Body of pancreas (tissue), 4 donors: ENCODE measurements at places on chromosomes 12 and 14. TPM values are rescaled to one million over a fixed set of nuclear protein-coding genes. Genes with fewer than 3 reads are reported as not detected.
A peak's percentile ranks its signal among the peaks of the same experiment; 100 is the strongest.

- DNase-seq, result no peak
- no peaks in the 10 kb centered on the region for H3K27me3 ChIP-seq
- peaks cover under 1% of the 10 kb centered on the region for H3K4me1 ChIP-seq
- no peaks in the 10 kb centered on the region for H3K36me3 ChIP-seq
- H3K4me3 ChIP-seq, result no peak overlapping the region
- peak overlapping the region; percentile 5 for H3K27ac ChIP-seq
Observed at GRCh38 chr12:9736936-9737705, 4.2 kb upstream of the CLECL1 start.

DNA sequence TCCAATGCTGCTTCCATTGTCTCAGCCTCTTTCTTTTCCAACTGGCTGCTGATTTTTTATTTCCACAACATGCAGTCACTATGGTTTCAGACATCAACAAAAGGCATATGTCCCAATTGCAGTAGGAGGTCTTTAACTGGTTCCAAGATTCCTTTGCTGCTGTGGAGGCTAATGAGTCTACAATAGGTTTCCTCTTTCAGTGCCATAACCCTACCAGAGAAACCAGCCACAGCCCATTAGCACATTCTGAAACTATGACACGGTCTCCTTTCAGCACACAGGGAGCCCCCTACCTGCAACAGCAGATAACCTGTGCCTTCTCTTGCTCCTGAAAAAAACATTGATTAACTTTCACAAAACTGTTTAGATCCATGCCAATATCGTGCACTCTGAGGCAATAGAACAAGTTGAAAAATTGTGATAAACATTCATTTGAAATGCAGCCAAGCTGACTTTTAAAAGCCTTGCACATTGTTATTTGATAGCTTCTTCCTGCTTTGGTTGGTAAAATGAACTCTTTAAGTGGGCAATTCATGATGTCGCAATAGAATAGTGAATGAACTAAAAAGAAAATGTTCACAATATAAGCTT is 32.4 kb downstream of the PLEKHG7 start:
- DNase-seq, result no peak
- H3K27me3 ChIP-seq, result no peaks in the 10 kb centered on the region
- H3K27ac ChIP-seq, result peak overlapping the region; percentile 19
- H3K4me1 ChIP-seq, result no peaks in the 10 kb centered on the region
- H3K4me3 ChIP-seq, result no peak overlapping the region

DNA sequence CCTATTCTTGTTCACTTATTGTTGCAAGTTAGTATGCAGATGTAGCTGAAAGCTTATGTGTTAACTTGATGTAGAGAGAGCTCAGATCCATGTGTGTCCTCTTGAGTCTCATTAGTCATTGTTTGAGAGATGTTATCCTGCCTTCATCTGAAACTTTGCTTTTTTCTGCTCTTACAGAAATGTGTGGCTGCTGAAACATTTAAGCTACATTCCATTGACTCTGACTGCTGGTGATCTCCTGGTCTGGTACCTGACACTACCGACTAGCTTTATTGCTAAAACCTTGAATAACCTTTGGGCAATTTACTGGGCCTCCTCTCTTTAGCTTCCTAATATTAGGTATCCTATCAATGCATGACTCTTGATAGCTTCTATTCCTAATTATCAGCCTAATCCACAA is 705.6 kb upstream of the FOXG1 start:
- H3K4me3 ChIP-seq, result no peak overlapping the region
- no peak overlapping the region for H3K27ac ChIP-seq
- no peaks in the 10 kb centered on the region for H3K36me3 ChIP-seq
- no peak for DNase-seq
- no peaks in the 10 kb centered on the region for H3K4me1 ChIP-seq

The SIX1 gene
- 0.33 TPM for total RNA-seq

DNA sequence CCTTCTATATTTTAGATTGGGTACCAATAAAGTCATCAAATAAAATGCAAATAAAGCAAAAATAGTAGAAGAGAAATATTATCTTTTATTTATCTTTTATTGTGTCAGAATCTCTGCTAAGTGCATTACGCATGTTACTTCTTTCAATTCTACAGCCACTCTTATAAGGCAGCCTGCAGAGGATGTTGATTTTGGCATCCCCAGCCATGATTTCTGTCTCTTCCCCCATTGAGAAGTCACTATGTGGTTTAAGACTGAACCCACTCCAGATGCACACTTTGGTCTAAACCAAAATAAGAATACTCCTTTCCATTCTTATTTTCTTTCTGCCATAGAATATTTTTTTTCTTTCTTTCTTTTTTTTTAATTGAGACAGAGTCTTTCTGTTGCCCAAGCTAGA is 56.0 kb upstream of the ACSS3 start:
- H3K4me3 ChIP-seq, result no peak overlapping the region
- DNase-seq, result no peak
- no peaks in the 10 kb centered on the region for H3K27me3 ChIP-seq
- H3K36me3 ChIP-seq, result no peaks in the 10 kb centered on the region
- H3K27ac ChIP-seq, result no peak overlapping the region

- no peak overlapping the region for H3K4me3 ChIP-seq
- no peaks in the 10 kb centered on the region for H3K36me3 ChIP-seq
- no peak overlapping the region for H3K27ac ChIP-seq
- no peaks in the 10 kb centered on the region for H3K4me1 ChIP-seq
- DNase-seq, result no peak
Observed at GRCh38 chr14:28121512-28122297, 644.9 kb upstream of the FOXG1 start.

DNA sequence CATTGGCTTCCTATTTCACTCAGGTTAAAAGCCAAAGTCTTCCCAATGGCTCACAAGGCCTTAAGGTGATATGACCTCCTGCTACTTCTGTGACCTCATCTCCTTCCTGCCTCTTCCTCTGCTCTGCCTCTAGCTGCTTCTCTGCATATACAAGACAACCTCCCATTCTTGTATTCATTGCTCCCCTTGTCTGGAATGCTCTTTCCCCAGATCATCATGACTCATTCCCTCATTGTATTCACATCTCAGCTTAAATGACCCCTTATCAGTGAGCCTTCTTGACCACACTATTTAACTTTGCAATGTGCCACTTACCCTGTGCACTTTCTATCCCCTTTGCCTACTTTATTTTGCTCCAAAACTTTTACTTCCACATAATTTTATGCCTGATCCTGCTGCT is 90.2 kb downstream of the PPP1R12A start:
- no peaks in the 10 kb centered on the region for H3K4me1 ChIP-seq
- peaks cover 3% of the 10 kb centered on the region for H3K36me3 ChIP-seq
- no peak for DNase-seq
- no peak overlapping the region for H3K4me3 ChIP-seq
- H3K27ac ChIP-seq, result no peak overlapping the region

DNA sequence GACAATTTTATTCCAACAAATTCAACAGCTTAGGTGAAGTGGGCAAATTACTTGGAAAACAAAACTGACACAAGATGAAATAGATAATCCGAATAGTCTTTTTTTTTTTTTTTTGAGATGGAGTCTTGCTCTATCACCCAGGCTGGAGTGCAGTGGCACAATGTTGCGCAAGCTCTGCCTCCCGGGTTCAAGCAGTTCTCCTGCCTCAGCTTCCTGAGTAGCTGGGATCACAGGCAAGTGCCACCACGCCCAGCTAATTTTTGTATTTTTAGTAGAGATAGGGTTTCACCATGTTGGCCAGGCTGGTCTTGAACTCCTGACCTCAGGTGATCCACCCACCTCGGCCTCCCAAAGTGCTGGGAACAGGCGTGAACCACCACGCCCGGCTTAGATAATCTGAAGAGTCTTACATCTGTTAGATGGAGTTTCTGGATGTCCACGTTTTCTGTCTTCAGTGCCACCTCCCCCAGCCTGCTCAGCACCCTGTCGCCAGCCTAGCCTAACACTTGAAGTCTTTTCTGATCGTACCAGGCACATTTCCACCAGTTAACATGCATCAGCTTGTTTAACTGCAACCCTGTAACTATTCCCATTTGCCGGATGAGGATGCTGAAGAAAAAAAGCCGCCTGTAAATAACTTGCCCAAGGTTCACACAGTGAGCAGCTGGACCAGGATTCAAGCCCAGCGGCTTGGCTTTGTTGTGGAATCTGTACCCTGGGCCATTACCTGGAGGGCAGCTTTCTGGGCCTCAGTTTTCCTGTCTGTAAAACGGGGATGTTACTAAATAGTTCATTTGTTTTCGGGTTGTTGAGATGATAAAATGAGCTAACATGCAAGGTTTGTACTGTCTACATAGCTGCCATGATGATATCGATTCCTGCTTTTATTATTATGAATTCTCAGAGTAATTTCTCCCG is 26.4 kb downstream of the FBRSL1 start:
- H3K27me3 ChIP-seq, result no peaks in the 10 kb centered on the region
- peaks cover 96% of the 10 kb centered on the region for H3K4me1 ChIP-seq
- peak overlapping the region; percentile 93 for H3K27ac ChIP-seq
- H3K36me3 ChIP-seq, result no peaks in the 10 kb centered on the region
- no peak overlapping the region for H3K4me3 ChIP-seq

DNA sequence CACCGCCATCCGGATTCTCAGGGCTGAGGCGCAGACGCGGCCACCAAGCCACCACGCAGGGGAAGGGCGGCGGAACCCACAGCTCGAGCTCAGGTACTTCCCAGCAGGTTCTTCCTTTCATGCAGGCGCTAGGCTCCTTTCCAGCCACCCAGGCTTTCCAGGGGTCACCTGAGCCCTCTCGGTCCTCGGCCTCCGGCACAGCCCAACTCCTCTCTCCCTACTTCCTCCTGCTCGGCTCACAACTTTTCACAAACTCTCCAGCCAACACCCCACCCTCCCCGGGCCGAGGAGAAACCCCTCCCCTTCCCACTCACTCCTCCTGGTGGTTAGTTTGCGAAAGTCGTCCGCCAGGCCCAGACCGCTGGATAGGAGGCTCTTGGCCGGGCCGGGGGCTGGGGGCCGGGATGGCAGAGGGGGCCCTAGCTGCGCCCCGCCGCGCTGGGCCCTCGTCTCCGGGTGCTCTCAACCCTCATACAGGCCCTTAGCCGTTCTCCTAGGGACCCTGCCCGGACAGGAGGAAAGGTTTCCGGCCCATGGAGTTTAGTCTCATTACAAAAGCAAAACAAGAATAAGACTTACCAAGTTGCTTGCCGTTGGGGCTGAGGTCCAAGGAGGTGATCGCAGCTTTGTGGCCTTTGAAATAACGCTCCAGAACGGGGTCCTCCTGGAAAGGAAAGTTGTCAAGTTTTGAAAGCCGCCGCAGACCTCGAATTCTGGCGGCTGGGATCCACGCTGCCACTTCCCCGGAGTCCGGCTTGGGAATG is at the start of gene GALNT4:
Gene GALNT4 (minus strand): TSS at position 256 of the 764 bp plus-strand sequence. CDS start 247 bp downstream, at position 9.
- H3K36me3 ChIP-seq, result no peaks in the 10 kb centered on the region
- H3K27ac ChIP-seq, result peak within 1 kb of the TSS; percentile 86
- peak within 1 kb of the TSS; percentile 99 for H3K4me3 ChIP-seq
- DNase-seq, result peak; percentile 88
- no peaks in the 10 kb centered on the region for H3K27me3 ChIP-seq

GRCh38 chr12:25241167-25242020 is 9.3 kb downstream of the KRAS start:
- no peak overlapping the region for H3K27ac ChIP-seq
- H3K4me1 ChIP-seq, result peaks cover 16% of the 10 kb centered on the region
- DNase-seq, result no peak
- no peaks in the 10 kb centered on the region for H3K36me3 ChIP-seq

DNA sequence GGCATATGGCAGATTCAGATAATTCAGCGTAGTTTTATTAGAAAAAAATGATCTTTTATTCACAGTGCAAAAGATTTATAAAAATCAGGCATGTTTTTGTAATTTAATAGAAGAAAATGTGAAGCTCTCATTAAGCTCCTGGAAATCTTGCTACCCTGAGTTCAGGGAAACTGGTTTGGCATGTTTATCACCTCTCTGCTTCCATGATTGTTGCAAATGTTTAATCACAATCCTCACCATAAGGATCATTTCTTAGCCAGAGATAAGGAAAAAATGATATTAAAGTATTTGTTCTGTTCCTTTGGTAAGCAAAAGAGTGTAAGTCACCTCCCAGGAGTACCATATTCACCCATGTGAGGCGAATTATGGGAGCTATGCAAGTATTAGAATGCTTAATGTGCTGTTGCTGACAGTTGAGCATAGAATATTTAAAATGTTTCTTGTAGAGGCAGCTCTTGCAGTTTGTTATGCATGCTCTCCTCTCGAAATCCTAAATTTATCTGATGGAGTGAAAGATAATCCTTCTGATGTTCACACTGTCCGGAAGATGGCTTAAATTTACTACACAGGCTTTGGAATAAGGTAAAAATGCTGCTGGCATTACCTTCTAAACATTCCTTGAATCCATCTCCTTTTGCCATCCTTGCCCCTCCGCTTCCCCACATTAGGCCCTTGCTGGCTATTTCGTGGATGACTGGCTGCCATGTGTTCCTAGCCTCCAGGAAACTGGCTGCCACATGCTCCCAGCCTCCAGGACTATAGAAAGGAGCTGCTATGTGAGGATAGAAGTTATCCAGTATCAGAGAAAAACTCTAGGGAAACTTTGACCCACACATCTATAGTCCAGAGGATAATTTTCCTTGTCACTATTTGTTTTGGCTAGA is 115.8 kb upstream of the CCDC198 start:
- no peak for DNase-seq
- H3K27me3 ChIP-seq, result no peaks in the 10 kb centered on the region
- no peaks in the 10 kb centered on the region for H3K36me3 ChIP-seq
- no peak overlapping the region for H3K27ac ChIP-seq
